Thoracic aorta (tissue), 2 donors: ENCODE measurements at places on chromosomes 12 and 14. TPM values are rescaled to one million over a fixed set of nuclear protein-coding genes. Genes with fewer than 3 reads are reported as not detected.
A peak's percentile ranks its signal among the peaks of the same experiment; 100 is the strongest.

Gene CFAP54
- total RNA-seq: 1.1 TPM

Gene CYP27B1
- total RNA-seq: 2.2 TPM

GRCh38 chr12:62127516-62127915 is 132.7 kb upstream of the USP15 start:
- H3K36me3 ChIP-seq: no peaks in the 10 kb centered on the region
- no peaks in the 10 kb centered on the region for H3K4me1 ChIP-seq
- DNase-seq: no peak
- no peaks in the 10 kb centered on the region for H3K27me3 ChIP-seq
- no peak overlapping the region for H3K4me3 ChIP-seq

DNA sequence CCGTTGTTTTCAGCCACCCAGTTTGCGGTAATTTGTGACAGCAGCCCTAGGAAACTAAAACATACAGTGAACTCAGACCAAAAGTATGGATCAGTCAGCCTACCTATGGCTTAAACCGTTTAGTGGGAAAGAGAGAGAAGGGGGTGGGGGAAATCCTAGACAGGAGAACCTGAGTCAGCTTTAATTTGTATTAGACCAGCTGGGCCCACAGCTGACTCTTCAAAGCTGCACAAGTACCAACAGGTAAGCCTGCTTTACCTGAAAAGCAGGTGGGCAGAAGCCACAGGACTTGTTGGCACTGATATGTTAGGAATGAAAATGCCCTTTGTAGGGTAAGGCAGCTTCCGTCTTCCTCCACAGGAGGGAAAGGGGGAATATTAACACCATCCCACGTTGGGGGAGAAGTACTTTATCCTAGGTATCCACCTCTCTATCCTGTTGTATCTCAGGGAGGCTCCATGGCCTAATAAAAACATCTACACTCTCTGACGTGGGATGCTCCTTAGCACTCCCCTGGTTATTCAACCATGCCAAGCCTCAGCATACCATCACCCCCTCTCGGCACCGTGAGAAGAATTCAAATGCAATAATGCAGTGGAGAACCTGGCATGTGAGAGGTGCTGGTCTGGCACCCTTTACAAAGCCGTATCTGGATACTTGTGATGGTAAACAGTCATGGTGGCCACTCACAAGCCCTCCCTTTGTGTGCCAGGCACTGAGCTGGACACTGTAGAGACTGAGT is 70.3 kb downstream of the STON2 start:
- H3K4me3 ChIP-seq: no peak overlapping the region
- no peaks in the 10 kb centered on the region for H3K36me3 ChIP-seq
- no peak for DNase-seq
- H3K4me1 ChIP-seq: no peaks in the 10 kb centered on the region

DNA sequence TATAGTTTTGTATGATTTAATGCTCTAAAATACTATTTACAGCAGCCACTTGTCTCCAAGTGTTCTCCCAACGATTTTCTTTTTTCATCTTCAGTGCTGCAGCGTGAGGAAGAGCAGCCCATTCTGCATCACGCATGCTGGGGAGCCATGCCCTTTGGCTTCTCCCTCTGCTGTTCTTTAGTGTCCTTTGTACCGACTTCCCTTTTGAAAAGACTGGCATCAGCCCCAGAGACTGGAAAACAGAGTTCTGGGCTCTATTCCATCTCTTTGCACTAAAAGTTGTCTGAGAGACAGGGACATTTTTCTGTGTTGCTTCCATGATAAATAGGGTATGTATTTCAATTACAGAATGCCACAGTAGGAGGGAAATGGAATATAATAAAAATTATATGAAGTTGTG is 105.1 kb downstream of the RERG start:
- H3K4me3 ChIP-seq: peak overlapping the region; percentile 46
- H3K36me3 ChIP-seq: no peaks in the 10 kb centered on the region
- H3K27ac ChIP-seq: peak overlapping the region; percentile 66
- DNase-seq: no peak

- H3K36me3 ChIP-seq: peaks cover 33% of the 10 kb centered on the region
- no peak overlapping the region for H3K4me3 ChIP-seq
- H3K27ac ChIP-seq: no peak overlapping the region
- no peak for DNase-seq
- H3K27me3 ChIP-seq: no peaks in the 10 kb centered on the region
Observed at GRCh38 chr12:48070033-48070432, 35.8 kb downstream of the SENP1 start.

- peak overlapping the region; percentile 98 for H3K27ac ChIP-seq
- no peaks in the 10 kb centered on the region for H3K36me3 ChIP-seq
- DNase-seq: peak; percentile 63
- H3K4me3 ChIP-seq: peak overlapping the region; percentile 96
- peaks cover 36% of the 10 kb centered on the region for H3K4me1 ChIP-seq
Observed at GRCh38 chr14:77098529-77099353, 683 bp downstream of the CIPC start.

DNA sequence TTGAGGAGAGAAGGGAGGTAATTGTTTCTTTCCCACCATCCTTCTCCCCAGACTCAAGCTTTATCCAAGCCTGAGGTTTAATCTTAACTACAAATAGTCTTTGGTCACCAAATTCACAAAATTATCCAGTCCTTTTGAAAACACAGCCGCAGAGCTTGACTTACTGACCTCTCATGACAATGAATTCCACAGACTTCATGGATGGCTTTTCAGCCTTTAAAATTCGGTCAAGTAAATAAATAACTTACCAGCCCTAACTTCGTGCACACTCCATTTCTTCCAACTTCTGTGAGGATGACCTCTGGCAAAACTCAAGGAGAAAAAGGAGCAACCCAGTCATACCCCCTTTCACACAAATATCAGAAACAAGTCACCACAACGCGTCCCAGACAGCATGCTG is 137.0 kb upstream of the CDKN3 start:
- DNase-seq: no peak
- H3K27me3 ChIP-seq: no peaks in the 10 kb centered on the region
- no peak overlapping the region for H3K27ac ChIP-seq
- H3K36me3 ChIP-seq: no peaks in the 10 kb centered on the region
- H3K4me1 ChIP-seq: peaks cover 3% of the 10 kb centered on the region

- no peak overlapping the region for H3K4me3 ChIP-seq
- no peak overlapping the region for H3K27ac ChIP-seq
- H3K4me1 ChIP-seq: no peaks in the 10 kb centered on the region
- no peaks in the 10 kb centered on the region for H3K36me3 ChIP-seq
- no peak for DNase-seq
Observed at GRCh38 chr14:89011355-89012281, 187.2 kb downstream of the TTC8 start.

GRCh38 chr14:55964821-55965220 is 153.4 kb upstream of the PELI2 start:
- no peaks in the 10 kb centered on the region for H3K27me3 ChIP-seq
- DNase-seq: no peak

- H3K4me1 ChIP-seq: peaks cover 21% of the 10 kb centered on the region
- no peak for DNase-seq
- no peak overlapping the region for H3K4me3 ChIP-seq
- H3K36me3 ChIP-seq: no peaks in the 10 kb centered on the region
- no peak overlapping the region for H3K27ac ChIP-seq
Observed at GRCh38 chr12:47907851-47908454, 3.2 kb upstream of the VDR start.
